ENCODE measurements at places on chromosomes 5 and 9. TPM values are rescaled to one million over a fixed set of nuclear protein-coding genes. Genes with fewer than 3 reads are reported as not detected.

DNA sequence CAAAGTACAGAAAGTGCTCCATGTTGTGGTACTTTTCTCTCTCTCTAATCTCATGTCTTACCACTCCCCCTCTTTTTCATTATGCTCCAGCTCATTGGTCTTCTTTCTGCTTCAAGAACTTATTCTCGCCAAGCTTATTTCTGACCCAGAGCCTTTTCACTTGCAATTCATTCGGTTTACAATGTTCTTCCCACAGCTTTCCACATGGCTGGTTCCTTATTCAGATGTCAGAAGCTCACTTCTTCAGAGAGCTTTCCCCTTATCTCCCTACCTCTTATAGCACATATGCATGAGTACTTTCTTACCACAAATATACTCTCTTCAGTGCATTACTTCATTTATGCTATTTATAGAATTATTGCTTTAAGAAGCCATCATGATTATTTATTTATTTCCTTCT is 338.8 kb upstream of the ATP10B start:
- no peak for DNase-seq

The NR2F1 gene
- total RNA-seq, result 17.1 TPM

DNA sequence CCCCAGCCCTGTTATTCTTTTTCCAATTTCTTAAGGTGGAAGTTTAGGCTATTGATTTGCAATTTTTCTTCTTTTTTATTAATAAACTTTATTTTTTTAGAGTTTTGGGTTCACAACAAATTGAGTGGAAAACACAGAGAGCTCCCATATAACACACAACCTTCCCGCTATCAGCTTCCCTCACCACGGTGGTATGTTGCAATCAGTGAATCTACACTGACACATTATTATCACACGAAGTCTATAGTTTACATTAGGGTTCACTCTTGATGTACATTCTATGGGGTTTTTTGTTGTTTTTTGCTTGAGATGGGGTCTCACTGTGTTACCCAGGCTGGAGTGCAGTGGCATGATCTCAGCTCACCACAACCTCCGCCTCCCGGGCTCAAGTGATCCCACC is 4.8 kb upstream of the NFX1 start:
- no peak for DNase-seq

DNA sequence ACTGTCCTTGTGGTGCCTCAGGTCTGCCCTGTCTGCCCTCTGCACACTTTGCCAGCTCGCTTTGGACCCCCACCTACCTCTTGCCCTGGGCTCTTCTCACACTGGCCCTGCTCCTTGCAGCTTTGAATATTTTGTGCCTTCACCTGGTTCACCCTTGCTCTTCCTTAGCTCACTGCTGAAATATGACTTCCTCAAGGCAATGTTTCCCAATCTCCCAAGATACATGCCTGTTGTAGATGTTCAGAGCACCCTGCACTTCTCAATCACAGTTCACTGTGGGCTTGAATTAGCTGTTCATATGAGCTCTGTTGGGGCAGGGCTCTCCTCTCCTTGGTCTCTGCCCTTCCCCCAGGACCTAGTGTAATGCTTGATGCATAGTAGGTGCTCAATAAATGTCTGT is 8.0 kb downstream of the AFAP1L1 start:
- no peak for DNase-seq

The SCGB3A2 gene
- not detected for total RNA-seq

DNA sequence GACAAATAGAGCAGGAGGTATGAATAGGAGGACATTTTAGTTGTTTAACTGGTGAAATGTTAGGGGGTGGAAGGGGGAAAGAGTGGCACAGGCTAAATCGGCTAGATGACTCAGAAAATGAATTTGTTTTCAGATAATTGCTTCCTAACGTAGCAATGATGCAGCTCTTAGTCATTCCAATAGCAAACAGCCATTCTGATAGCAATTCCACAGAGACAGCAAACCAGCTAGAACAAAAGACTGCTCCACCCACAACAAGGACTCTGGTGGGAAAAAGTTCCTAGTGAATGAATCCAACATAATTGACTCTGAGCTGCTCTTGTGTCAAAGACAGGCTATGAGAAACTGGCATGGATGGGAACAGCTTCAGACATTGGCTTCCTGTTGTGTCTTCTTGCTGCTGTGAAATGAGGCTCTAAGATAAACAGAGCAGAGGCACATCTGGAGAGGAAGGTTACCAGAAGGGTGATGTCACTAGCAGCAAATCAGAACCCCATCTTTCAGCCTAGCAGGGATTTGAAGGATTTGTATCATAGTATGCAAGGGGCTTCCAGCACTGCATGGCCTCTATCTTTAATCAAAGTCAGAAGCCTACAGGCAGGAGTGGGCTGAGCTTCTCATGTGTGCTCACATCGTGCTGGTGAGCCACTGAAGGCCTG is 28.1 kb upstream of the F2RL1 start:
- peak; percentile 98 for DNase-seq

The LURAP1L gene
- total RNA-seq, result 16.2 TPM

GRCh38 chr5:1474183-1474839 is 29.1 kb upstream of the SLC6A3 start:
- DNase-seq, result no peak

Measured in GM23248 (cell line).